Activated B cell treated with CpG ODN at 0.5 μM for 24 hours (primary cell): ENCODE measurements at places on chromosomes 2 and 18.

DNA sequence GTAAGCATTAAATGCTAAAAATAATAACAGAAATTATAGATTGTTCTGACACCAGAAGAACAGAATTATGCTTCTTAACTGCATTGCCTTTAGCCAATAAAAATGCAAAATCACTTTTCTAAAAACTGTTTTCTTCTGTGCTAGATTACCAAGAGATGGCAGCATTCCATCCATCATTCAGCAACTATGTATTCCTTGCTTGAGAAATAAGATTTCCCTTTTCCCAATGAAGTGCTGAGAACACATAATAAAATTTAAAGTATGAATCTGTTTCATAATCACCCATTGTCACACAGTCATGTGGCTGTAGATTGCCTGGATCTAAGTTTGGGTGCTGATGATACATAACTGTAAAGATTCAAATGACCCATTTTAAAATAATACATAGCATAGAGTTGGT lies 504.2 kb downstream of the TDRD15 start:
- H3K27me3 ChIP-seq: no peaks in the 10 kb centered on the region
- H3K36me3 ChIP-seq: no peaks in the 10 kb centered on the region
- H3K4me1 ChIP-seq: no peaks in the 10 kb centered on the region
- H3K27ac ChIP-seq: no peak overlapping the region
- no peak overlapping the region for H3K4me3 ChIP-seq

DNA sequence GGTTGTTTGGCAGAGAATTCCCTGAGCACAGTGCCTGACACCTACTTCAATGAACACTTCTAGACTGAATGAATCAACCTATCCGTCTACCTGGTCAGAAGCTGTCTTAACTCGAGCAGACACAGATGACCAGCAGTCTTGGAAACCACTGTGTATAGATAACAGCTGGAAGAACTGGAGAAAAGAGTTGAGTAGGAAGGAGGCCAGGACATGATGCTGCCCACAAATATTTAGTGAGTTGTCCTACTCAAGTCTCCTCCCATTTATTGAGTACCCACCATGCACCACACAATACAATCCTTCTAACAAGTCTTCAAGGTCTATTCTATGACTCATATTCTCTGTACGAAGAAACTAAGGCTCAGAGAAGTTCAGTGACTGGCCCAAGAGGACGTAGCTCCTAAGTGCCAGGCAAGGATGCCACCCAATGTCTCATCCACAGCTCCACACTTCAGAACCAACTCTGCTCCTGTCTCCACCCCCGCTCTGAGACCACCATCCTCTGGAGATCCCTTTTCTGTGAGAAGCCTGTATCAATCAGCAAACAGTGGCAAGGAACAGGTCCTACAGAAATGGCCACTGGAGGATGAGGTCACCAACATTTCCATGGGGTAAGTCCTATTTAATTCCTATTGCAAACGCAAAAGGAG lies 62.2 kb downstream of the GALNT14 start:
- no peaks in the 10 kb centered on the region for H3K4me1 ChIP-seq
- H3K27me3 ChIP-seq: no peaks in the 10 kb centered on the region
- no peak for DNase-seq
- H3K27ac ChIP-seq: no peak overlapping the region
- no peaks in the 10 kb centered on the region for H3K36me3 ChIP-seq

DNA sequence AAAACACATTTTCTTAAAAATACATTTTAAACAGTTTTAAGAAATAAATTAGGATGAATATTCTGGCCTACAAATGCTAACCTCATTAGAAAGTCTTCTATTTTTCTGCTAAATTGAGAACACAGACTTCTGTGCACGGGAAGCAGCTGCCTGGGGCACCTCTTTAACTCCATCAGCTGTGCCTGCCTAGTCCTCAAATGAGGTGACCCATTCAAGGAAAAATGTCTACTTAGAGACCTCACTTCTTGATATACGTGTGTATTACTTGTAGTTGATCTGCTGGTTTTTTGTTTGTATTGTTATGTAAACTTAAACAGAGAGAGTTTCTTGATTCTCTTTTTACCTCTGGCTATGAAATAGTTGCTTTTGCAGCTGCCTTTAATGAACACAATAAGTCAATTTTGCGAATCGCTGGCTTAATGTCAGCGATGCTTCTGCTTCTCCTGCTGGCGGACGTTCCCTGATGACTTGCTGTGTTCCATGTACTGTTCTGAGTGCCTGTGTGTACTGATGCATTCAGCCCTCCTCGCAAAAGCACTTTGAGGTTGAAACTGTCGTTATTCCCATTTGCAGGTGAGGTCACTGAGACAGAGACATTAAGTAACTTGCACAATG lies 88.7 kb upstream of the TXNDC2 start:
- no peaks in the 10 kb centered on the region for H3K4me1 ChIP-seq
- no peaks in the 10 kb centered on the region for H3K27me3 ChIP-seq
- H3K4me3 ChIP-seq: no peak overlapping the region
- H3K36me3 ChIP-seq: peaks cover 42% of the 10 kb centered on the region
- H3K27ac ChIP-seq: no peak overlapping the region

DNA sequence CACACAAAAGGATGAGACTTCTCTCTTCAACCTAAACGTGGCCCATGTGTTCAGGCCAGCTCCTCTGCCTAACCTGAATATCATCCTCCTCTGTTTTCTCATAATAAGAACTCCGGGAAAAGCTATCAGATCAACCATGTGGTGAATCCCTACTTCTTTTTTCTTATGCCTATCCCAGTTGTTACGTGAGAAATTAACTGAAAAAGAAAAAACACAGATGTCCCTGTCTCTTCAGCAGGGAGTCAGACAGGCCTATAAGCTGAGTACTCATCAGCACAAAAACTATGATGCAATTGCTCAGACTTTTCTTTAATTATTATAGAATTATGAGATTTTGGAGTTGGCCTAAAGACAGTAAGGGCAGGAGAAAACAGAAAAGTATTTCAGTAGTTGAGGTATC lies 613.0 kb upstream of the FSHR start:
- no peaks in the 10 kb centered on the region for H3K4me1 ChIP-seq
- H3K4me3 ChIP-seq: no peak overlapping the region
- no peak for DNase-seq
- H3K27ac ChIP-seq: no peak overlapping the region
- H3K27me3 ChIP-seq: no peaks in the 10 kb centered on the region

DNA sequence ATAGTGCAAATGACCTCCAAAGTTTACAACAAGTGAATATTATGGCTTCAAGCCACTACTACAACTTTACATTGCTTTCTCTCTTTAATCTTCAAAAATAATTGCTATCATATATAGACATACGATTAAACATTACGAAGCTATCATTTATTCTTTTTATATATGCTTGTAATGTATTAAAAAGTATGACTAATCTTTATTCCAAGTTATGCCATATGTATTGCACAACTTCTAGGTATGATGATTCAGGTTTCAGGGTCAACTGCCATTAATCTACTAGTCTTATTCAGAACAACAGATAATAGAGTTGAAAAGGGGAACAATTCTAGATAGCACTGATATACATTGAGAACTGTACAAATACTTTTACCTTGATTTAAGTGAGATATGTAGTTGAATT lies 506.2 kb upstream of the TMEFF2 start:
- no peaks in the 10 kb centered on the region for H3K4me1 ChIP-seq
- no peaks in the 10 kb centered on the region for H3K36me3 ChIP-seq
- no peak for DNase-seq
- H3K4me3 ChIP-seq: no peak overlapping the region

GRCh38 chr2:222878301-222878876 lies 17.6 kb downstream of the ACSL3 start:
- no peaks in the 10 kb centered on the region for H3K27me3 ChIP-seq
- no peaks in the 10 kb centered on the region for H3K36me3 ChIP-seq
- H3K27ac ChIP-seq: no peak overlapping the region

- peak overlapping the region; percentile 46 for H3K27ac ChIP-seq
- H3K4me3 ChIP-seq: peak overlapping the region; percentile 88
- peaks cover 13% of the 10 kb centered on the region for H3K36me3 ChIP-seq
Observed at GRCh38 chr2:234492717-234493485, 4.0 kb downstream of the ARL4C start.

- peaks cover 4% of the 10 kb centered on the region for H3K4me1 ChIP-seq
- no peaks in the 10 kb centered on the region for H3K36me3 ChIP-seq
- no peak overlapping the region for H3K27ac ChIP-seq
Observed at GRCh38 chr2:45260946-45261345, 251.7 kb upstream of the SIX2 start.

GRCh38 chr2:238027591-238028415 lies 33.0 kb upstream of the SCLY start:
- H3K27me3 ChIP-seq: no peaks in the 10 kb centered on the region
- H3K4me3 ChIP-seq: no peak overlapping the region
- H3K27ac ChIP-seq: no peak overlapping the region
- H3K36me3 ChIP-seq: peaks cover 57% of the 10 kb centered on the region
- H3K4me1 ChIP-seq: no peaks in the 10 kb centered on the region

DNA sequence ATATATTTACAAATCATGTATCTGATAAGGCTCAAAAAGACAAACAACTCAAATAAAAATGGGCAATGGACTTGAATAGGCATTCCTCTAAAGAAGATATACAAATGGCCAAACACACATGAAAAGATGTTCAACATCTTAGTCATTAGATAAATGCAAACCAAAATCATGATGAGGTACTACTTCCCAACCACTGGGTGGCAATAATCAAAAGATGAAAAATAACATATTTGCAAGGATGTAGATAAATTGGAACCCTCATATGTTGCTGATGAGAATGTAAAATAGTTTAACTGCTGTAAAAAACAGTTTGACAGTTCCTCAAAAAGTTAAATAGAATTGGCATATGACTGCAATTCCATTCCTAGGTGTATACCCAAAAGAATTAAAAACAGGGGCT lies 132.3 kb downstream of the TTC32 start:
- no peak overlapping the region for H3K27ac ChIP-seq
- H3K36me3 ChIP-seq: no peaks in the 10 kb centered on the region
- no peaks in the 10 kb centered on the region for H3K4me1 ChIP-seq
- H3K27me3 ChIP-seq: no peaks in the 10 kb centered on the region

DNA sequence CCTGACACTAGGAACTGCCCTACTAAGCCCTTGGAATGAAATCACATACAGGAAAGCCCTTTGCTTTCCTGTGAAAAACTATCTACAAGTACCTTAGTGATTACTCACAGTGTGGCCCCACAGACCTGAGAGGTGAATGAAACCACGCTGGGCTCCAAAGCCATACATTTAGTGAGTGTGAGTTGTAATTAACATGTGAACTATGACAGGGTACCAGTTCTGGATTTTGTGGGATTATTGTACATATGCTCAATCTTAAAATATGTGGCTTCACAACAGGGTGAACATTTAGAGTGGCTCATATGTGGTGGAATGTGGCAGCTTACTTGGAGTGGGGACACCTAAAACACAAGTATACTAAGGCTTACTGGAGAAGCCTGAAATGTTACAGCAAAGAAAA lies 12.3 kb downstream of the KCTD1 start:
- no peak overlapping the region for H3K4me3 ChIP-seq
- no peak for DNase-seq
- H3K27ac ChIP-seq: no peak overlapping the region
